Kidney (tissue), 22 donors: ENCODE measurements at places on chromosomes 4 and X. TPM values are rescaled to one million over a fixed set of nuclear protein-coding genes. Genes with fewer than 3 reads are reported as not detected.

GRCh38 chr4:25984266-25984665, 70.2 kb downstream of the SMIM20 start:
- DNase-seq, result no peak

DNA sequence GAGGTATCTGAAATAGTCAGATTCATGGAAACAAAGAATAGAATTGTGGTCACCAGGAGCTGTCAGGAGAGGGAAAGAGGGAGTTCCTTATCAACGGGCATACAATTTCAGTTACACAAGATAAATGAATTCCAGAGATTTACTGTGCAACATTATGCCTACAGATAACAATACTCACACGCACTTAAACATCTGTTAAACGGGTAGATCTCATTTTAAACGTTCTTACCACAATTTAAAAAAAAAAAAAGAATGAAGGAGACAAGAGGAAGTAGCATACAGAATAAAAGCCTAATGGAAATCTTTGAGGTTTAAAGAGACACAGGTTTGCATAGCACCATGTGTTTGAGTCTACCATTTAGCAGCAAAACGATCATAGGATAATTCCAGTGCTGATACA, 298.0 kb downstream of the DKK2 start:
- no peak for DNase-seq

DNA sequence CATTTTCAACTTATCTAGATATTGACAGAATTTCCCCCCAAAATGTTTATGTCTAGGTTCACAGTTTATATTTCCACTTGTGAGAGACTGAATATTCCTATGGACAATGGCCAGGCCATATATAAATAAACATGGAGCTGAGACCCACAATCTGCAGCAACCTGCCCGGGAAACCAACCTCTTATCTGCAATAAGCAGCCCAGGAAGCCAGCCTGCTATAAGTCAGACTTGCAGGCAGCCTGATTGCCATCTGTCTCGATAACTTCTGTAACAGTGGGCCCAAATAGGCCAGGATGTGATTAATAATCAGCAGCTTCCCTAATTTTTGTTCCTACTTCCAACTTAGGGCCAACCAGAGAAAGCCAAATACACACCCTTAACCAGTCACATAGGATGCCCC, 5.2 kb upstream of the NAP1L5 start:
- no peak for DNase-seq

DNA sequence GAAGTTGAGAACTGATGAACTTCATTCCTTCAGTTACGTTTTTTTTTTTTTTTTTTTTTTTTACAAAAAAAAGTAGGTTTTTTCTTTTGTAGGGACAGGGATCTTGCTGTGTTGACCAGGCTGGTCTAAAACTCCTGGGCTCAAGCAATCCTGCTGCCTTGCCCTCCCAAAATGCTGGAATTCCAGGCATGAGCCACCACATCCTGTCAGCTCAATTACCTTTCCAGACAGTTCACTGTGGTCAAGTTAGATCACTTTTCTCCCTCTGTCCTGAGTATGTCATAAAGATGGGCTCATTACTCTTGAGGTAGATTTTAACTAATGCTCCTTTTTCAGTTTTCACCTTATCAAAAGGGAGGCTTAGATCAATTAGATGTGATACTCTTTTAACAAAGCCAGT, 10.8 kb upstream of the NR3C2 start:
- DNase-seq, result no peak

DNA sequence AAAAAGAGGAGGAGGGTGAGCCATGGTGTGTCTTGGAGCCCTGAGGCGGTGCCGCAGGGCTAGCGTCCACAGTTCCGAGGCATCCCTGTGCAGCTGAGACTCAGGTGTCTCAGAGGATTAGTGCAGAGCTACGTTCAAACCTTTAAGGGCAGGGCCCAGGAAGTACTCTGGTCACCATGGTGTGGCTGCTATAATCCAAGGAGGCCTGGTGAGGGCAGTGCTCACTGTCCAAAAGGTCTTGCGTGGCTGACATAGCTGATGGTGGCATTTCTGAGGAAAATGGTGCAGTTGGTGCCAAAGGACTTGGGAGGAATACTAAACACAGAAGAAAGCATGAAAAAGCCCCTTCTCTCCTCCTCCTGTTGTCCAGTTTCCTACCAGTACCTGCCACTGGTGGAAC, 146.9 kb downstream of the DCHS2 start:
- DNase-seq, result no peak

- DNase-seq, result peak; percentile 37
Measured at GRCh38 chr4:56619160-56619559, 61.9 kb downstream of the HOPX start.

DNA sequence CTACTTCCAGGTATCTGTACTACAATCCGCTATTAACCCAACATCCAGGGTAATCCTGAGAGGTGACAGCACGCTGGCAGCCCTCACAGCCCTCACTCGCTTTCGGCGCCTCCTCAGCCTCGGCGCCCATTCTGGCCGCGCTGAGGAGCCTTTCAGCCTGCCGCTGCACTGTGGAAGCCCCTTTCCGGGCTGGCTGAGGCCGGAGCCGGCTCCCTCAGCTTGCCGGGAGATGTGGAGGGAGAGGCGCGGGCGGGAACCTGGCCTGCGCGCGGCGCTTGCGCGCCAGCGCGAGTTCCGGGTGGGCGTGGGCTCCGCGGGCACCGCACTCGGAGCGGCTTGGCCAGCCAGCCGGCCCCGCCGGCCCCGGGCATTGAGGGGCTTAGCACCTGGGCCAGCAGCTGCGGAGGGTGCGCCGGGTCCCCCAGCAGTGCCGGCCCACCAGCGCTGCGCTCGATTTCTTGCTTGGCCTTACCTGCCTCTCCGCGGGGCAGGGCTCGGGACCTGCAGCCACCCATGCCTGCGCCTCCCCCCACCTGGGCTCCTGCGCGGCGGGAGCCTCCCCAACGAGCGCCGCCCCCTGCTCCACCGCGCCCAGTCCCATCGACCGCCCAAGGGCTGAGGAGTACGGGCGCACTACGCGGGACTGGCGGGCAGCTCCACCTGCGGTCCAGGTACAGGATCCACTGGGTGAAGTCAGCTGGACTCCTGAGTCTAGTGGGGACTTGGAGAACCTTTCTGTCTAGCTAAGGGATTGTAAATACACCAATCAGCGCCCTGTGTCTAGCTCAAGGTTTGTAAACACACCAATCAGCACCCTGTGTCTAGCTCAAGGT, 87.3 kb downstream of the PRSS12 start:
- peak; percentile 72 for DNase-seq

- no peak for DNase-seq
Measured at GRCh38 chr4:122747883-122748282, 15.4 kb downstream of the BBS12 start.

DNA sequence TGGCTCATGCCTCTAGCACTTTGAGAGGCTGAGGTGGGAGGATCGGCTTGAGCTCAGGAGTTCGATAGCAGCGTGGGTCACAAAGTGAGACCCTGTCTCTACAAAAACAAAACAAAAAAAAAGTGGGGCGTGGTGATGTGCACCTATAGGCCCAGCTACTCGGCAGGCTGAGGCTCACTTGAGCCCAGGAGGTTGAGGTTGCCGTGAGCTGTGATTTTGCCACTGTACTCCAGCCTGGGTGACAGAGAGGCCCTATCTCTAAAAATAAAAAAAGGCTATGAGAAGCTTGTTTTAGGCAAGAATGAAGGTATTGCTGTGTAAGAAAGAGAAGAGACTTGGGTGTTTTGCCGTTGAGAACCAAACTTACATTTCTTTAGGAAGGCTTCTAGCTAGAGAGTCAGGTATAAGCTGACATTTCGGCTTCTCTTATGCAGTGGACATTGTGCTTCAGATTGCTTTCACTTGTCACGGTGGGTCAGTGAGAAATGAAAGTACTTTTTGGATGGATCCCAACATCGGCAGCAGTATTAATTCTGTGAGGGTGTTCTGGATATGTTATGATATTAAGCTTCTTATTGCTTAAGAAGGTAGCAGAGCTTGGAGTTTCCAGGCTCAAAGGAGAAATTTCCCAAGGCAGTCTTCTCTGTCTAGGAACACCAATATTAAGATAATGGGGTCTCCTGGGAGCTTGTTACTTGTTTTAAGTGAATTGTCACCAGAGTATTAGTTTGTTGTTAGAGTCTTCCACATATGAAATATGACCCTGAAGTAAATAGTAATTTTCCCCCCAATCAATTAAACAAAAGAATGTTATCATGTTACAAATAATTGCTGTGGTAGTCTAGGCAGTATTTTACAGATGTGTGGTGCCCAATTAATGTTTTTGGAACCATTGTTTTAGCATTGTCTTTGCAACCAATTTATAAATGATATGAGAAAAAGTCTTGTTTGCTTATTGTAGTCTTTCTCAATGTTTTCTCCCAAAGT, 17.6 kb downstream of the TMEM131L start:
- DNase-seq, result no peak

DNA sequence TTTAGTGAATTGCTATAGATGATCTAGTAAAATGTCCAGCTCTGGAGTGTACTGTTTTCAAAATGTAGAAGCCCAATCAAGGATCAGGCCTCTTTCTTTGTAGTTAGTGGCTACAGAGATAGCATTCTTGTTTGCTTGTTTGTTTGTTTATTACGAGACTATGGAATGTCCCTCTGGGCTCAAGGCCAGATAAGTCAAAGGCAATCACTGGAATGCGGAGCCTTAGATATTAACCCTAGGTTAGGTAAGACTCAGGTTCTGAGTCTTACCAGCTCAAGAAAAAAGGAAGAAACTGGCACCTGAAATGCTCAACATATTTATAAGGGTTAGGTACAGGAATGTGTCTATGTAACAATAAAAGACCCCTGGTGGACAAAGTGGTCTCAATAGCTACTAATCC, 261.5 kb downstream of the SLC7A11 start:
- no peak for DNase-seq

DNA sequence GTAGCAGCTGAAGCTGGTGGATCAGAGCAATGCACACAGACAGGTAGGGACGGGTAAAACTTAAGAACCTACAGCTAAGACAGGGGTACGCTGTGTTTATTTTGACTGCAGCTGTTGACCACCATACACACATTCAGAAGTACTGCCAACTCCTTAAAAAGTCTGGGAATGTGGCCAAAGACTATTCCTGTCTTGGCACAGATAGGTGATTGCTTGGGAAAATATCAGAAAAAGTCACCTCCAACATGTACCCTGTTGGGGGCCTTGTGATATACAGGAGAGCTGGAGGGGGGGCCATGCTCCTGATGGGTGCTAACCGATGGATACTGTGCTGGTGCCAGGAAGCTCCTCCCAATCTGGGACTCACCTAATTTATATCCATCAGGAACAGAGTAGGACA, 121.2 kb downstream of the VCX2 start:
- no peak for DNase-seq

HS6ST2 gene
- total RNA-seq, result 2.0 TPM

MAGEB2 gene
- total RNA-seq, result 0.16 TPM

ADRA2C gene
- total RNA-seq, result 36.2 TPM

CXCL3 gene
- 2.8 TPM for total RNA-seq

BGN gene
- total RNA-seq, result 164 TPM
